ENCODE measurements at places on chromosomes 13 and 19.

- no peak for DNase-seq
These were observed 668 bp downstream of the ZFR2 start for GRCh38 chr19:3867971-3868769.

GRCh38 chr13:52141299-52141698, 12.4 kb upstream of the NEK5 start:
- DNase-seq = no peak

DNA sequence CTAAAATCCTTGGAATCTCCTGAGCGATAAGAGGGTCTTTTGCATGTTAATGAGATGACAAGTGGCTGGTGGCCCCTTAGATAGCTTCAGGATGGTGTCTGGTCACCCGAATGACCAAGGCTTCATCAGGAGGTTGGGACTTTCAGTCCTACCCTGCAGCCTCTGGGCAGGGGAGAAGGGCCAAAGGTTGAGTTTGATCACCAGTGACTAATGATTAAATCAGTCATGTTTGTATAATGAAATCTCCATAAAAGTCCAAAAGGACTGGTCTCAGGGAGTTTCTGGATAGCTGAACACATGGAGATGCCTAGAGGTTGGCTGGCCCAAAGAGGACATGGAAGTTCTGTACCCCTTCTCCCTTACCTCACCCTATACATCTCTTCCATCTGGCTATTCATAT, 316.2 kb downstream of the MTUS2 start:
- DNase-seq = no peak

DNA sequence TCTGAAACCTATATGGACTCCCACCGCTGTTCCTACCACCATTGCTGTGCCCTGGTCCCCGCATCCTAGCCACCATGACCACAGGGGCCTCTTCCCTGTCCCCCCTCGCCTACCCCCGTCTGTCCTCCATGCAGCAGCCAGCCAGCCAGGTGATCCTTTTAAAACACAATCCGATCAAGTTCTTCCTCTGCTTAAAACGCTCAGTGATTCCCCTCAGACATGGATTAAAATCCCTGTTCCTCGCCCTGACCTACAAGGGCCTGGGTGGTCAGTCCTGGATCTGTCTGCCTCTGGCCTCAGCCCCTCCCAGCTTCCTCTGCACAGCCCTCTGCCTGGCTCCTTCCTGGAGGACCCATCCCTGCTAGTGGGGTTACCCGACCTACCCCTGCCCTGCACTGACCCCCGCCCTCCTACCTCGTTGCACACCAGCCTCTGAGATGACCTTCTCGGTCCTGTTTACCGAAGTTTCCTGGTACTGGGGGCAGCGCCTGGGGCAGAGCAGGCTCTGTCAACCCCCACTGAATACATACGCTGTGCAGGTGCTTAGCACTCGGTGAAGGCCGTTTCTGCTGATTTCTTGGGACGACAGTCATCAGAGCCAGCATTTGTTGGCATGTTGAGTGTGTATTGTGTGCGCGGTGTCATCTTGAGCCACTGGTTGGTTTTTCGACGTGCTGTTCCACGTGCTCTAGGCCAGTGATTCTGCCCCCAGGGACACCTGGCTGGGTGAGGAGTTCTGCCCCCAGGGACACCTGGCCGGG, 14.7 kb upstream of the LENG8 start:
- no peak for DNase-seq

GRCh38 chr13:52738719-52739467, 727 bp downstream of the CNMD start:
- DNase-seq = no peak

GRCh38 chr19:9958379-9958821, 22.1 kb upstream of the OLFM2 start:
- no peak for DNase-seq

- DNase-seq = no peak
These were observed 29.9 kb upstream of the C1QTNF9 start for GRCh38 chr13:24279327-24280110.

DNA sequence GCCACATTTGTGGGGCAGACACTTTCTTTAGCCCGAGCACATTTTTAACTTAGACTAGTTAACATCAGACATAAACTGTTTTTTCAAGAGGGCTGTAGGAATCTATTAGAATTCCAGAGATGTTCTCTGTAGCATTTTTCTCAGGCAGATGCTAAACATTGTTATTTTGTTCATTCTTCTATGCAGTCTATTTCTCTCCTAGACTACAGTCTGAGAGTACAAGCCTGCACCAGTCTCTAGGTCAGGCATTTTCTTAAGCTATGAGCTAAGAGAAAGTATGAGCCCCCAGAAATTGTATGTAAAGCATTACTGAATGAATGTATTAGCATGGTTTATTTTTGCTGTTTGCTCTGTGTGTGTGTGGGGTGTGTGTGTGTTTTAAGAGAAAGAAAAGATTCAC, 923 bp upstream of the C13orf42 start:
- DNase-seq = no peak

DNA sequence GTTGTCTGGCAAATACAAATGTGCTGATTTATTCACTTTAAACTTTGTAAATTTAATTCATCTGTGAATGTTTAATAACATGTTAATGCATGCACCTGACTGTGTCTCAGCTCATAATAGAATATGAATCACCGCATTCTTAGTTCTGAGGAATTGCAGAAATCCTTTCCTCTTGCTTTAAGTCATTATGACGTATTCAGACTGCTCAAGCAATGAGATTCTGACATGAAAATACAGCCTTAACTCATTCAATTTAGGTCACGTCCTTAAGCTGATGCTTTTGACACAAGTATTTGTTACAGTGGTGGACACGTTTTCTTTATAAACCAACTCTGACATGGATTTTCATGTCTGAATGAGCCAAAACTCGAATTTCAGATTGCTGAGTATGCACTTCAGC, 541.0 kb upstream of the KLF12 start:
- no peak for DNase-seq

- no peak for DNase-seq
These were observed 1.7 kb downstream of the MYO1F start for GRCh38 chr19:8575467-8575997.

- no peak for DNase-seq
These were observed 204.6 kb upstream of the TSHZ3 start for GRCh38 chr19:31553846-31554215.

DNA sequence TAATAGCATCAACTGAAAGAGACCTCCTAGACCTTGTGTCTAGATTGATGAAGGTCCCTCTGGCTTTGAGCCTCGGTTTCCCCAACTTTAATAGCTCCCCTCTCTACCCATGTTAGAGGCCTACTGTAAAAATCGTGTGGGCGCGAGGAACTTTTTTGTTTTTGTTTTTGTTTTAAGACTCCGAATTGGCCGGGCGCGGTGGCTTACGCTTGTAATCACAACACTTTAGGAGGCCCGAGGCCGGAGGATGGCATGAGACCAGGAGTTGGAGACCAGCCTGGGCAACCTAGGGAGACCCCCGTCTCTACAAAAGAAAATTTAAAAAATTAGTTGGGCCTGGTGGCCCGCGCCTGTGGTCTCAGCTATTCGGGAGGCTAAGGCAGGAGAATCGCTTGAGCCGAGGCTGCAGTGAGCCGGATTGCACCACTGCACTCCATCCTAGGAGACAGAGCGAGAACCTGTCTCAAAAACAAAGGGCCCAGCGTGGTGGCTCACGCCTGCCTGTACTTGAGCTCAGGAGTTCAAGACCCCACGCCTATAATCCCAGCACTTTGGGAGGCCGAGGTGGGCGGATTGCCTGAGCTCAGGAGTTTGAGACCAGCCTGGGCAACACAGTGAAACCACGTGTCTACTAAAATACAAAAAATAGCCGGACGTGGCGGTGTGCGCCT, 858 bp upstream of the PPP6R1 start:
- no peak for DNase-seq

- DNase-seq = no peak
These were observed 7.4 kb upstream of the SLITRK6 start for GRCh38 chr13:85806553-85807175.

DNA sequence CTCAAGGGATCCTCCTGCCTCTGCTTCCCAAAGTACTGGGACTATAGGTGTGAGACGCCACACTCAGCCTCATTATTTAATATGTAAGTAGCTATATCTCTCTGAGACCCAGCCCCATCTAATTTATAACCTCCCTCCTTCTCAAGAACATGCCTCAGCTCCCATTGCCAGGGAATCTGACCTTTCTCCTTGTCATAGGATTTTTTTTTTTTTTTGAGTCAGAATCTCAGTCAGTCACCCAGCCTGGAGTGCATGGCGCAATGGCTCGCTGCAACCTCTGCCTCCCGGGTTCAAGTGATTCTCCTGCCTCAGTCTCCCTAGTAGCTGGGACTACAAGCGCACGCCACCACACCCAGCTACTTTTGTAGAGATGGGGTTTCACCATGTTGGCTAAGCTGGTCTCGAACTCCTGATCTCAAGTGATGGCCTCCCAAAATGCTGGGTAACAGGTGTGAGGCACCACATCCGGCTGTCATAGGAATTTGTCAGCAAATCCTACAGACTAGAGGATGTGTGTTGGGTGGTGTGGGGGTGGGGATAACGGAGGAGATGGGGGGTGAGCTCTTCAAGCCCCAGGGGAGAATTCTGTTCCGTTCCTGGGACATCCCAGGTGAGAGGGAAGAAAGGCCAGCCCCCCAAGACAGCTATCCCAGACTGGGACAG, 5.1 kb upstream of the EPS8L1 start:
- DNase-seq = no peak

DNA sequence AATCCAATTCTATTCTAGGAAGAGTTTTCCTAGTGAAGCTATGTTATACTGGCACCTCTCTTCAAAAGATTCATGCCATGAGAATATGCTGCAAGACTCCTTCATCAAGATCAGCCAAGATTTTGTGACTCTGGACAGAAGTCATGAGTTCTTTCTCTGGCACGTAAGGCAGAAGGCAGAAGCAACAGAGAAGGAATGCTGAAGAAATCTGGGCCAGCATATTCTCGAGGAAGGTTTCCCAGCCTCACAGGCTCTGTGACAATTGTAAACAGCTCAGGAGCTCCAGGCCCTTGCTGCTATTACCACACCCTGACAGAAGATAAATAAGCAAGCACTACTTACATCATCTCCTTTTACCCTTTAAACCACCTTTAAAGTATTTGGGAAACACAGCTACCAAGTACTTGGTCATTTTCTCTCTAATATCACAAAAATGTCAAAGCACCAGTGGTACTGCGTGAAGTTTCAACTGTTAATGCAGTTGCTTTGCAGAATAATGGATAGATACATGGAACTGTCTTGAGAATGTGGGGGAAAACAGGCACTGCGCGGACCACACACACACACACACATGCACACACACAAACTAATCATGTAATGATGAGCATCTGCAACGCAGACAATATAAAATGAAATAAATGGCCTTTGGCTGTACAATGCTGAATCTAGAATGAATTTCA, 55.4 kb downstream of the INTS6 start:
- no peak for DNase-seq

DNA sequence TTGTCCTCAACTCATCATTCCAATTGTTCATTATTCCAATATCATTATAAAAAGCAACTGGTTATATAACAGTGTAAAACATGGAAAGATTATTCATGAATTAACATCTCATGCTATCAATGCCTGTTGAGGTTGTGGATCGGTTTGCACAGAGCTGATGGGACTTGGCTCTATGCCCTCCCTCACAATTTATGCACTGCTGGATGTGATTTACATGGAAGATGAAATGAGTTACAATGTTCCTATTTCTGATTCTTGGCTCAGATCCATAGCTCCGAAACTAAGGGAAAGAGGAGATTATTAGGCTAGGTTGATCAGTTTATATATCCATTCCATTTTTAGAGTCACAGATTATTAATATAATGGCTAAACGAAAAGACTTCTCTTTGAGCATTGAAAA, 38.6 kb downstream of the SCEL start:
- DNase-seq = no peak

GRCh38 chr19:43318796-43319314, 34.6 kb upstream of the CD177 start:
- no peak for DNase-seq

- DNase-seq = no peak
These were observed 16.9 kb downstream of the MED26 start for GRCh38 chr19:16611121-16611520.

GRCh38 chr13:98252931-98253470, 75.9 kb upstream of the RNF113B start:
- DNase-seq = no peak

GRCh38 chr19:16338470-16339360, 14.1 kb downstream of the KLF2 start:
- no peak for DNase-seq

DNA sequence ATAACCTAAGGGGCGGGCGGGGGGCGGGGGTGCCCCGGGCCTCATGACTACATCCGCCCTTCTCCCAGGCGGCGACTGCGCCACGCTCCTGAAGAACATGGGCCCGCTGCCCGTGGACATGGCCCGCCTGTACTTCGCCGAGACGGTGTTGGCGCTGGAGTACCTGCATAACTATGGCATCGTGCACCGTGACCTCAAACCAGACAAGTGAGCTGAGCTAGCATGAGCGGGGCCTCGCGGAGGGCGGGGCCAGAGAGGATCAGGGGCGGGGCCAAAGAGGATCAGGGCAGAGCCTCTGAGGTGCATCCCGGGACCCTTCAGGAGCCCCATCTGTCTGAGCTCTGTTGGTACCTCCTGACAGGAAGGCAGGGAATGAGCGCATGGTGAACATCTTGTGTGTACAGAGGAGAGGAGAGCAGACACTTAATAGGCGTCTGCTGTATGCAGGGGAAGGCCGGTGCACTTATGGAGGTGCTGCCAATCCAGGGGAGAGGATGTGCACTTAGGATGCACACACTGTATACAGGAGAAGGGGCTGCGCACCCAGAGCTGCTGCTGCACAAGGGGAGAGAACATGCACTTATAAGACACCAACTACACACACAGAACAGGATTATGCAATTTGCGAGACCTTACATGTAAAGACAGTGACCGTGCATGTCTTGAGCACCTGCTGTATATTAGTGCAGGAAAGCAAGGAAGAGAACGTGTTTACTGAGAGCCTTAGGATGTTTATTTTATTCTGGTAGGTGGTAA, 20.9 kb upstream of the PIK3R2 start:
- DNase-seq = no peak

DNA sequence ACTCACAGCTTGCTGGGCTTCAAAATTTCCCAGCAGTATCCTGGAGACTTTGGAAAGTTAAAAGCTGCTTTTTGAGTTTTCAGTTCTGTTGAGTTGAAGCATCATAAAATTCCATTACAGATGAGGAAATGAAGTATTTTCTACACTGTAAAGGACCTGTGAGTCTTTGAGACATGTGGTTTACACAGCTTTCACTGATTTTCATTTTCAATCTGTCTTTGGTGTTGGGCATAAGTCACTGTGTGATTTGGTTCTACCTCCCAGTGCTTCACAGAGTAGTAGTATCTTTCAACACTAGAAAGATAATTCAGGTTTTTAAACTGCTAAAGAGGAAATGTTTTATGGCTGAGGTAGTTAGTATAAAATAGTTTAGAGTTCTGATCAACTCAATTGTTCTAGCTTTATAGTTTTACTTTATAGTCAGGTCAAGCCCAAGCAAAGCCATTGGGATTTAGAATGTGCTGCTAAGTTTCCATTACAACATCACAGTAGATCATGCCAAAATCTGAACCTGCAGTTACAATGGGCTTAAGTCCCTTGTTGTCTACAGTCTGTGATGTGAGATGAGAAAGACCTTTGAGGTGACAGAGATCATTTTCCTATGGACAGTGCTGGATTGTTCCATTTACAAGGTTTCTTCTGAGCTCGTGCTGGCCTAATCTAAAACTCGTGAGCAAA, 161.6 kb downstream of the FLT1 start:
- DNase-seq = no peak

Data from cortex of kidney (tissue), 1 donor.